ENCODE measurements at places on chromosomes 5 and 9. TPM values are rescaled to one million over a fixed set of nuclear protein-coding genes. Genes with fewer than 3 reads are reported as not detected.

- H3K27ac ChIP-seq: no peak overlapping the region
- H3K4me1 ChIP-seq: no peaks in the 10 kb centered on the region
- no peak for DNase-seq
- H3K4me3 ChIP-seq: no peak overlapping the region
- no peaks in the 10 kb centered on the region for H3K36me3 ChIP-seq
Observed at GRCh38 chr5:2126512-2126911, 243.8 kb upstream of the IRX4 start.

DNA sequence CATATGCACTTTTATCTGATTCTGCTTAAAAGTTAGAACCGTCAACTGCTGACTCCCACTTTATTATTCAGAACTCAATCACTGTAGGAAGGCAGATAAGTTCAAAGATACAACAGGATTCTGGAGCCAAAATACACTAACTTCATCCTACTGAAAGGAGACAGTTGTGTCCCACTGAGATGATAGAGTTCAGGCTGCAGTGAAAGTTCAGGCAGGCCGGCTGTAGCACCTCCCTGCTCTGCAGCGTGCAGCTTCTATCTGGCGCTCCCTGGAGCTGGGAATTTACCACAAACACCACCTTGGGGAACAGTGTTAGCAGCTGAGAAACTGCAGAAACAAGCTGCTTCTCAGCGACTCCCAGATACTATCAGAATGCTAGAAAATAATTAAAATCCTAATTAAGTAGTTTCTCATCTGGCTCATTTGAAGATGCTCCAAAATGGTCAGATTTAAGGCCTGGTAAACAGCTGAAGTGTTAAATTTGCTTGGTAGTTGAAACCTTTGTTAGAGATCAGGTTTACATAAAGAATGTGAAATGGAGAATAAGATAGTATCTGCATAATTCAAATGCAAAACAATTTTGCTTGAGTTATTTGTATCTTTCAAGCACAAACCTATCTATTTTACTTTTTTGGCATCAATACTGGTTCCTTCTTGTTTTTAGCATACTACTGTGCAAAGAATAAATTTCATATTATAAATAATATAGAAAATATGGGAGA, 52.3 kb upstream of the CNTLN start:
- H3K36me3 ChIP-seq: no peaks in the 10 kb centered on the region
- H3K27me3 ChIP-seq: no peaks in the 10 kb centered on the region
- DNase-seq: no peak
- no peak overlapping the region for H3K4me3 ChIP-seq
- H3K4me1 ChIP-seq: no peaks in the 10 kb centered on the region

DNA sequence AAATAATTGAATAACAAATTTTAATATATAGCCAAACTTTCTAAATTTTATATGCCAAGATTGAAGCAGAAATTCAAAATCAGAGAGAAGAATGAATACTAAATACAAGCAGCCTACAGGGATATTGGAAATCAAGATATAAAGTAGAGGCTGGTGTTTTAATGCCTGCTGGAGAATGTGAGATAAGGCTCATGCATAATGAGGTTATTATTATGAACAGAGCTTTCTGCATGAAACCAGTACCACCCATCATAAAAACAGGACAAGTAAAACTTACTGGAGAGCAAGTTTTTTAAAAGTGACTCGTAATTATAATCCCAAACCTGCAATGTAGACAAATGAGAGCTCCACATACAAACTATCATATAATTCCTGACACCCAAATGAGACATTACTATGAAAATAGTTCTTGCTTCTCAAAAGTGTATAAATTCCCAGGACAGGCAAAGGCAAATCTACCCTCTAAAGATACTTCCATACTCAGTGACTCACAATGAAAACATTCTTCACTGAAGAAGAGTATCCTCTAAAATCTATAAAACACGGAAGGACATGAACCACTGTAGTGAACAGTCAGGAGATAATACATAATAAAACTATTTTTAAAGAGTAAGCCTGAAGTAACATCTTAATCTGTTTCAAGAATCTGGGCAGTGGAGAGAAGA, 532.0 kb upstream of the GRAMD2B start:
- no peaks in the 10 kb centered on the region for H3K27me3 ChIP-seq
- DNase-seq: no peak
- no peak overlapping the region for H3K27ac ChIP-seq
- no peak overlapping the region for H3K4me3 ChIP-seq

GRCh38 chr5:36585701-36586100, 20.7 kb upstream of the SLC1A3 start:
- H3K4me1 ChIP-seq: no peaks in the 10 kb centered on the region
- H3K4me3 ChIP-seq: no peak overlapping the region
- no peaks in the 10 kb centered on the region for H3K36me3 ChIP-seq
- H3K27ac ChIP-seq: no peak overlapping the region

GRCh38 chr5:52859628-52860027, 71.9 kb downstream of the ITGA1 start:
- H3K4me1 ChIP-seq: no peaks in the 10 kb centered on the region
- no peak overlapping the region for H3K27ac ChIP-seq
- H3K36me3 ChIP-seq: no peaks in the 10 kb centered on the region
- no peaks in the 10 kb centered on the region for H3K27me3 ChIP-seq
- DNase-seq: no peak

DNA sequence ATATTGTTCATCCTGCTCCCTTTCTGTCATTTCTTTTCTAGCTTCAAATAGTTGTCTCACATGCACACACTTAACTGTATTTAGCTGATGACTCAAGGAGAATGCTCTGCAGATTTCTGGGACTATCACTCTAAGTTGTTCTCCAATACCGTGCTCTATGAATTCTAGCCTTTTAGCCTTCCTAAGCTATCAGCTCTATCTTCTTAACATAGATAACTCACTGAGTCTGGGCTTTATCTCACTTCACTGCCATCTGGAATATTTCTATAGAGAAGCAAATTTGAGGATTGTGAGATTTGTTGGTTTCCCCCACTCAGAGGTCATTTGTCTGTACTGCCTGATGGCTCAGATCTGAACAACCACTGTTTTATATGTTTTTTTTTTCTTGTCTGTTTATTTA, 369.7 kb downstream of the TUSC1 start:
- DNase-seq: no peak
- H3K27ac ChIP-seq: no peak overlapping the region
- no peaks in the 10 kb centered on the region for H3K36me3 ChIP-seq
- no peaks in the 10 kb centered on the region for H3K27me3 ChIP-seq

GRCh38 chr9:133063500-133064231, 1.9 kb downstream of the CEL start:
- H3K36me3 ChIP-seq: no peaks in the 10 kb centered on the region
- no peak for DNase-seq
- no peaks in the 10 kb centered on the region for H3K27me3 ChIP-seq
- H3K4me3 ChIP-seq: no peak overlapping the region

DNA sequence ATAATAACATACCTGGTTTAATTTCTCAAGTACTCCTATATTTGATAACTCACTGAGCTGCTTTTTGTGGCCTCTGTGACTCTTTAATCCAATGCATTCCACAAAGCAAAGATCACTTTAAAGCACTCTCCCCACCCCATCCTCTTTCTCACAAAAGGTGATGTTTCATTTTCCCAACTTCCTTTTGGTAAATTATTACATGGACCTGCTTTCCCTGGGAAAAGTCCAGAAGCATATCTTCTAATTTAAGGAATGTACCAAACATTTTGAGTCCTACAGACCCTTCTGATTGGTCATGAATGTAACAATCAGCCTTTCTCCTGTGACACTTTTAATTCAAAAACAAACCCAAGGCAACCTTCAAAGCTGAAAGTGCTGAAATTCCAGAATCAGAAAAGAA, 71.1 kb downstream of the MLLT3 start:
- H3K4me3 ChIP-seq: no peak overlapping the region
- DNase-seq: no peak
- no peaks in the 10 kb centered on the region for H3K36me3 ChIP-seq
- H3K27me3 ChIP-seq: 0 out of 2 replicates have a peak, but pooled peaks cover 3% of the 10 kb centered on the region
- H3K27ac ChIP-seq: no peak overlapping the region
- no peaks in the 10 kb centered on the region for H3K4me1 ChIP-seq

- no peaks in the 10 kb centered on the region for H3K4me1 ChIP-seq
- no peak overlapping the region for H3K4me3 ChIP-seq
- no peaks in the 10 kb centered on the region for H3K36me3 ChIP-seq
- no peak overlapping the region for H3K27ac ChIP-seq
- no peak for DNase-seq
Observed at GRCh38 chr5:127011961-127012644, 18.3 kb downstream of the MARCHF3 start.

DNA sequence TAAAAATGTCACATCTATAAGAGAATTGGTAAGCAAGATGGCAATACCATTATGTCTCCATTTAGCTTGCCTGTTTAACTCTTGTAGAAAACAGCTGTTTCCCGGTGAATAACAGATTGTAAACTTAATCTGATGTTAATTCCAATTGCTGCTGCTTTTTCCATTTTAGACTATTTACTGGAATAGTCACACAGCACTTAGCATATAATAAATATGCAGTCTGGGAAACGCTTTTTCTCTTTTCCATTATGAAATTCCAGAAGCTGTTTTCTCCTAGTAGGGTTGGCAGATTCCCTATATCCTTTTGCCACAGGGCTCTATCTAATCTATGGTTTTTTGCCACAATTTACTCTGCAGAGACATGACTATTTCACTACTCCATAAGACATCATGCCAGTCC, 148.0 kb downstream of the CEMIP2 start:
- no peak overlapping the region for H3K4me3 ChIP-seq
- H3K27me3 ChIP-seq: no peaks in the 10 kb centered on the region
- no peaks in the 10 kb centered on the region for H3K4me1 ChIP-seq
- no peak for DNase-seq
- no peak overlapping the region for H3K27ac ChIP-seq

- H3K27me3 ChIP-seq: no peaks in the 10 kb centered on the region
- H3K4me3 ChIP-seq: no peak overlapping the region
- H3K36me3 ChIP-seq: no peaks in the 10 kb centered on the region
- no peak overlapping the region for H3K27ac ChIP-seq
- peaks cover 55% of the 10 kb centered on the region for H3K4me1 ChIP-seq
Observed at GRCh38 chr5:116573279-116573701, 1.3 kb downstream of the SEMA6A start.

HNRNPAB gene
- total RNA-seq: 75.7 TPM

RIGI gene
- total RNA-seq: 13.2 TPM

ITK gene
- total RNA-seq: 1.3 TPM

PCDHGB6 gene
- total RNA-seq: 8.8 TPM

TLX3 gene
- not detected for total RNA-seq

FAM221B gene
- total RNA-seq: not detected

ADAMTS16 gene
- total RNA-seq: not detected

HMCN2 gene
- not detected for total RNA-seq

FBXL7 gene
- not detected for total RNA-seq

Measured in Karpas-422 (cell line).